ENCODE measurements at places on chromosomes 7 and 10.

GRCh38 chr7:1386623-1387220 lies 72.5 kb downstream of the MICALL2 start:
- DNase-seq: no peak

DNA sequence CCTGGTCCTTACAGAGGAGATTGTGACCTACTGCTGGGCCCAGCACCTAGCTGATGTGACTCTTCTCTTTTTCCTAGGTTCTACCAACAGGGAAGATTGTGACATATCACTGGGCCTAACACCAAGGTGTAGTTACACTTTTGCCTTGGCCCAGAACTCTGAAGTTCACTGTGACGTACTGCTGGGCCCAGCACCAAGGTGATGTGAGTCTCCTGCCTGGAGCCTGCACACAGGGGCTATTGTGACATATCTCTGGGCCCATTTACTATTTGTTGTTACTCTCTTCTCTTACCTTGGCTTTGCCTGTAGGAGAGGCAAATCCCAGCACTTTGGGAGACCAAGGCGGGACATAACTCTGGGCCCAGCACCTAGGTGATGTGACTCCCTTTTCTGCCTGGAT lies 23.1 kb upstream of the ZNF107 start:
- DNase-seq: no peak

GRCh38 chr7:157619753-157620525 lies 283.1 kb downstream of the DNAJB6 start:
- DNase-seq: no peak

DNA sequence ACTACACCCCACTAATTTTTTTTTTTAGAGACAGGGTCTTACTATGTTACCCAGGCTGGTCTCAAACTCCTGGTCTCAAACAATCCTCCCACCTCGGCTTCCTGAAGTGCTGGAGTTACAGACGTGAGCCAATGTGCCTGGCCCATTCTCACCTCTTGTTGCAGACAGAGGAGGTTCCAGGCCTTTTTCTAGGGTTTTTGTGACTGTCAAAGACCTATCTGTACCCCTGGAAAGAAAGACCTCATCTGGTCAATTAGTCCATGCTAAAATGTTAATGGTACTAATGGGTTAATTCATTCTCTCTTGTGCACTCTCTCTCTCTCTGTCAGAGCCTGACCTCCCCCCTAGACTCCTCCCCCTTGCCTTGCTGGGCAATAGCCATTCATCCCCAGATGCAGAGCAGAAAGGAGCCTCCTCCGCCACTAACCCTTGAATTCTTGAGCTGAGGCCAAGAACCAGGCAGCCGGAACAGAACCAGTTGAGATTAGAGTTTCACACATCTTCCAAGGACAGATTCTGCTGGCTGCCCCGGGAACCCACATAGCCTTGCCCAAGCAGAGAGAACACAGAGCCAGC lies 209.7 kb downstream of the SKIDA1 start:
- DNase-seq: peak; percentile 60

DNA sequence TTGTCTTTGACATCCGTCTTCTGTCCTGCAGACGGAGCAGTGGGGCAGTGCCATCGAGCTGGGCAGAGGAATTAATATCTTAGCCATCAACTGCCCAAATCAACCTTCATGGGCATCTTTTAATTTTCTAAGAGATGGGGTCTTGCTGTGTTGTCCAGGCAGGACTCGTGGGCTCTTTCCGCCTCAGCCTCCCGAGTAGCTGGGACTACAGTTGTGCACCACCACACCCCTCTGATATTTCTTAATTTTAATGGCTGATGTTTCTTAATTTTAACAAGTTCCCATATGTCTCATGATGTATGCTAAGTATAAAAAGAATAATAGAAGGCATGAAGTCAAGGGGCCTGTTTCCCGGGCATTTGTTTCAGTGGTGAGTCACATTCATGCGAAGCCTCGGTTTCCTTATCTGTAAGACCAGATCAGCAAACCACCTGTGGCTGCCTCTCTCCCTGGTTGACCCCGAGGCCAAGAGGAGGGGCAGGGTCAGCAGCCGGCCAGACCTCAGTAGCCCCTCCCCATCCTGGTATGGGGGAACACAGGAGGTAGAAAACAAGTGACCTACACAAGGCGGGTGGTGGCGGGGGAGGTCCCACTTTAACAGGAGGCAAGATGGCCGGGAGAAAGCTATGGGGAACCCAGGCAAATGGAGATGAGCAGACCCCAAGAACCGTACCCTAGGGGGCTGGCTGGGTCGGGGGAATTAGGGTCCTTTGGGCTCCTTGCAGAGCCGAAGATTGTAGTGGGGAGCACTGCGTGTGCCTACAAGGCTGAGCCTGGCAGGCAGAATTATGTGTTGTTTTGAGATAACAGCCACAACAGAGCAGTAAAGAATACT lies 85.5 kb downstream of the CUX1 start:
- no peak for DNase-seq

Measured in tibial artery (tissue), 4 donors.